Thyroid gland (tissue), 4 donors: ENCODE measurements at places on chromosomes 13 and 19.

- H3K4me1 ChIP-seq = peaks cover 8% of the 10 kb centered on the region
- H3K27ac ChIP-seq = no peak within 1 kb of the TSS
- no peaks in the 10 kb centered on the region for H3K27me3 ChIP-seq
- DNase-seq = no peak
- no peaks in the 10 kb centered on the region for H3K36me3 ChIP-seq
- no peak within 1 kb of the TSS for H3K4me3 ChIP-seq
Observed at GRCh38 chr19:38773469-38774177, at the start of gene LGALS7. Gene LGALS7, minus strand, starts transcription at chr19:38773517. Its CDS starts 25 bp downstream, at chr19:38773492.

DNA sequence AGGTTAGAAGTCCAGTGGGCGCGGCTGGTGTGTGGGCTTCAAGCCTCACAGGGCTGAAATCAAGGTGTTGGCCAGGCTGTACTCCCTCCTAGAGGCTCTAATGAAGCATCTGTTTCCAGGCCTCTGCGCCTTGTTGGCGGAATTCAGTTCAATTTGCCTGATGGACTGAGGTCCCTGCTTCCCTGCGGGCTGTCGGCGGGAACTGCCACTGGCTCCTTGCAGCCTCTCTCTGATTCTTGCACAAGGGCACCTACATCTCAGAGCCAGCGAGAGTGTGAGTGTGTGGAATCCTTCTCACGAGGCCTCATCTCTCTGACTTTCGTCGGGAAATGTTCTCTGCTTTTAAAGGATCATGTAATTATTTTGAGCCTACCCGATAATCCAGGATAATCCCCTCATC is 128.6 kb downstream of the DLEU7 start:
- no peak for DNase-seq
- H3K4me3 ChIP-seq = no peak overlapping the region
- no peak overlapping the region for H3K27ac ChIP-seq
- H3K36me3 ChIP-seq = no peaks in the 10 kb centered on the region
- H3K4me1 ChIP-seq = no peaks in the 10 kb centered on the region
- no peaks in the 10 kb centered on the region for H3K27me3 ChIP-seq

GRCh38 chr13:77013853-77014542 is 13.0 kb downstream of the FBXL3 start:
- H3K27me3 ChIP-seq = no peaks in the 10 kb centered on the region
- H3K4me1 ChIP-seq = peaks cover 46% of the 10 kb centered on the region
- H3K27ac ChIP-seq = peak overlapping the region; percentile 34
- no peak overlapping the region for H3K4me3 ChIP-seq

DNA sequence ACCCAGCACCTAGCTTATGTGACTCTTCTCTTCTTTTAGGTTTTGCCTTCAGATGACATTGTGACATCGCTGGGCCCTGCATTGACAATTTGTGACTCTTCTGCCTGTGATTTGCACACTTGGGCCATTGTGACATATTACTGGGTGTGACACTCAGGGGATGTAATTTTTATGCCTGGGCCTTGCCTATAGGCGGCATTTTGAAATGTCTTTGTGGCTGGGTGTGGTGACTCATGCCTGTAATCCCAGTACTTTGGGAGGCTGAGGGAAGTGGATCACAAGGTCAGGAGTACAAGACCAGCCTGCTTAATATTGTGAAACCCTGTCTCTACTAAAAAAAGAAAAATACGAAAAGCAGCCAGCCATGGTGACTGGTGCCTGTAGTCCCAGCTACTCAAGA is 28.4 kb upstream of the ZNF681 start:
- no peak for DNase-seq
- no peaks in the 10 kb centered on the region for H3K27me3 ChIP-seq
- H3K4me3 ChIP-seq = no peak overlapping the region

GRCh38 chr13:93539914-93540313 is 313.3 kb downstream of the GPC6 start:
- H3K4me1 ChIP-seq = no peaks in the 10 kb centered on the region
- H3K36me3 ChIP-seq = no peaks in the 10 kb centered on the region
- H3K27me3 ChIP-seq = no peaks in the 10 kb centered on the region
- H3K4me3 ChIP-seq = no peak overlapping the region
- DNase-seq = no peak
- H3K27ac ChIP-seq = no peak overlapping the region

DNA sequence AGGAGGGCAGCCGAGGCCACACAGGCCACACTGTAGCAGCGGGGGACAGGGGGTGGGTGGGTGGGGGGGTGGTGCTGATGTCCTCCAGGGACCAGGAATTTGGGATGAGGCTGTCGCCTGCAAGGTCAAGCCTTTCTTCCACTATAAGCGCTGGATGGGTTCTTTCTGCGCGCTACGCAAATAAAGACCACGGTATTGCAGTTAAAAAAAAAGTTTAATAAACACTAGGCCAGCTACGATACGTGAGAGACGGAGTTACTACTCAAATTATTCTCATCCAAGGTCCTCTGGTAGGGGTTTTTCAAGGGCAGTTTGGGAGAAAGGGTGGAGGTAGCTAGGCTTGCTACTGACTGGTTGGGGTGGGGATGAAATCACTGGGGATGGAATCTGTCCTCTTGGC is 508 bp upstream of the ZNF44 start:
- peak overlapping the region; percentile 99 for H3K4me3 ChIP-seq
- no peaks in the 10 kb centered on the region for H3K27me3 ChIP-seq
- peak overlapping the region; percentile 82 for H3K27ac ChIP-seq
- peaks cover 19% of the 10 kb centered on the region for H3K4me1 ChIP-seq

GRCh38 chr19:10043286-10043927 is 30.1 kb downstream of the RDH8 start:
- no peak for DNase-seq
- H3K27ac ChIP-seq = no peak overlapping the region
- no peak overlapping the region for H3K4me3 ChIP-seq
- no peaks in the 10 kb centered on the region for H3K4me1 ChIP-seq
- H3K36me3 ChIP-seq = no peaks in the 10 kb centered on the region

DNA sequence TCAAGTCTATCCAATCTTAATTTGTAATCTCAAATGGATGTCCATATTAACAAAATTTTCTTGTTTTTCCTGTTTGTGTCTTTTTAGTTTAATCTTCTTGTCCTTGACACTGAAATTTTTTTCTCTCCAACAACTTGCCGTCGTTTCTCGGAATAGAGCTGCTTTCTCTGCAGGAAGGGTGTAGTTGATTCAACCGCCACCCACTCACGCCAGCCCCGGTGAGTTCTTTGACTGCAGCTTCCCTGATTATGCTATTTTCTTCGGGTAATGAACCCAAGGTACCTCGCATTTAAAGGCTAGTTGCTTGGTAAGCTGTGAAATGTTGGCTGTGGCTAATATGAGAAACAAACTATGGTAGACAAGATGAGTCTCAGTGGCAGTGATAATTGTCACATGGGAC is 72.2 kb downstream of the DPRX start:
- no peaks in the 10 kb centered on the region for H3K27me3 ChIP-seq
- no peak for DNase-seq
- no peak overlapping the region for H3K27ac ChIP-seq
- no peak overlapping the region for H3K4me3 ChIP-seq
- H3K4me1 ChIP-seq = no peaks in the 10 kb centered on the region

- peaks cover 14% of the 10 kb centered on the region for H3K4me1 ChIP-seq
- H3K27ac ChIP-seq = peak overlapping the region; percentile 72
- H3K27me3 ChIP-seq = no peaks in the 10 kb centered on the region
Observed at GRCh38 chr19:51366389-51367254, 434 bp upstream of the ETFB start.

- peaks cover 46% of the 10 kb centered on the region for H3K4me1 ChIP-seq
- no peak overlapping the region for H3K4me3 ChIP-seq
- H3K36me3 ChIP-seq = no peaks in the 10 kb centered on the region
- no peak overlapping the region for H3K27ac ChIP-seq
Observed at GRCh38 chr19:10416083-10416379, 4.3 kb upstream of the PDE4A start.

DNA sequence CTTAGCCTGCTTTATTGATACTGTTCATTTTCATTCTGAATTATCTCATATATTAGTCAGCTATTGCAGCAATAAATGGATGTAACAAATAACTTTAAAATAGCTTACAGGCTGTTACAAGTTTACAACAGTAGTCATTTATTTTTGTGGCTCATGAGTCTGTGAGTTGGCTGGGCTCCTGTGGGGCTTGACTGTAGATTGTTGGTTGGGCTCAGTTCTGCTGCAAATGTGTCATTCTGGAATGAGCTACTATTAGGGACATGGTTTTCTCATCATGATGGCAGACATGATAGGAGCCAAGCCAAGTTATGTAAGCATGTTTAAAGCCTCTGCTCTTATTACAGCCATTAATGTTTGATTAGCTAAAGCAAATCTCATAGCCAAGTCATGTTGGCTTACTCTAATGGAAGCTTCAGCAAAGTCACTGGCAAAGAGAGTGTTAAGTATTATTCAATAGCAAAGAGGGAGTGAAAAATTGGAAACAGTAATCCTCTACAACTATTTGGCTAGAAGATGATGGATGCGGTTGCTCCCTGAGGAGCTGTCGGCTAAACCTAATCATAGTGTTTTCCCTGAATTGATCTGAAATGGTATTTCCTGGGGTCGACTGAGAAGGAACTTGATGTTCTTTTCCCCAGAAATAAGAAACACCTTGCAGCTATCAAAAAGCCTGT is 391.3 kb downstream of the TDRD3 start:
- no peak overlapping the region for H3K27ac ChIP-seq
- no peaks in the 10 kb centered on the region for H3K36me3 ChIP-seq
- no peak for DNase-seq

DNA sequence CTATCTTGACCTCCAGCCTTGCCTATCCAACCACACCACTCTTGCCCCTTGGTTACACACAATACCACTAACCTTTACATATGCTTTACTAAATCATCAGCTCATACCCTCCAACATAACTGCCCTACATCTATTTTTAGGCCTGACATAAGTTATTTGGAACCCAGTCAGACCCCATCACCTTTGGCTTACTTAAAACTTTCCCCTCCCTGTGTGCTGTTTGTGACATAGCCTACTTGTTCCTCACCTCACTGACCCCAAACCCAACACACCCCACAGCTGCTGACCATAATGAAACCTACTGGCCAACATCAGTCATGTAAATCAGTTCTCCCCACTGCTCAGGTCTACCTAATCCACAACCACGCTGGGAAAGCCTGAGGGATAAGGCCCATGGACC is 4.9 kb downstream of the ZNF266 start:
- H3K4me3 ChIP-seq = no peak overlapping the region
- DNase-seq = no peak
- H3K4me1 ChIP-seq = peaks cover 11% of the 10 kb centered on the region
- H3K27me3 ChIP-seq = no peaks in the 10 kb centered on the region
- peaks cover 21% of the 10 kb centered on the region for H3K36me3 ChIP-seq

- DNase-seq = no peak
- H3K4me3 ChIP-seq = no peak overlapping the region
- H3K36me3 ChIP-seq = no peaks in the 10 kb centered on the region
Observed at GRCh38 chr13:77702366-77702765, 4.9 kb downstream of the SLAIN1 start.

DNA sequence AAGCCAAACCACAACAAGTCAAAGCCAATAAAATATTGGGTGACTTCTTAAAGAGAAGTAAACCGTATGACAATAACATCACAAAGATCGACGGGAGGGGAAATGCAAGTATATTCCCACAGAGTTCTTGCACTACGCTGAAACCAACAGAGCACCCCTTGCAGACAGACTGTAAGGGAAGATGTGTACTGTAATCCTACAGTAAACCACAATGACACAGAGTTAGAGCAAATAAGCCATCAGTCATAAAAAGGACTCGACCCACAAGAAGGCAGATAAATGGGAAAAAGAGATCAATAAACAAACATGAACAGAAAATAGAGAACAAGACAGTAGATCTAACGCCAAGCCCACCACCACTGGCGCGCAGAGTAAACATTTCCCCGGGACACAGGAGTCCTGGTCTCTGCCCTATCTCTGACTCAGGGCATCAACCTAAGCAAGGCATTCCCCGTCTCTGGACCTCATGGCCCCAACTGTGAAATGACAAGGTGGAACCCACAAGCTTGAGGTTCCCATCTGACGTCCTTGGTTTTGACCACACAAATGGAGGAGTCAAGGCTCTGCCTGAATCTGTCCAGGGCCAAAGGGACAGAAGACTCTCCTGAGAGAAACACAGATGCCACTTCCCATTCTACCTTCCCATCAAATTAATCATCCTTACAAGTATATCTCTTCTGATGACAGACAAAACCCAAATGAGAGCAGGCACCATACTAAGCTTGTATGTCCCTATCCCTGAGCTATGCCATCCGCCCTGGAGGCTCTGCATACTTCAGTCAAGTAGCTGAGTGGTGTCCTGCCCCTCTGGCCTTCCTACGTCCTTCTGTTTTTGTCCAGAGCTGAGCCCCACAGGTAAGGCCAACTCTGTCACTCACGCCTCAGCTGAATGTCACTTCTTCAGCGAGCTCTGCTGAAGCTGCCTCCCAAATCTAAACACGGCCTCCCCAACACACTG is 15.0 kb downstream of the SAFB2 start:
- H3K4me3 ChIP-seq = no peak overlapping the region
- peak overlapping the region; percentile 60 for H3K27ac ChIP-seq
- peaks cover 14% of the 10 kb centered on the region for H3K4me1 ChIP-seq

- peaks cover 34% of the 10 kb centered on the region for H3K36me3 ChIP-seq
- H3K27ac ChIP-seq = no peak overlapping the region
- no peak for DNase-seq
- no peaks in the 10 kb centered on the region for H3K4me1 ChIP-seq
Observed at GRCh38 chr19:36939153-36939552, 23.0 kb downstream of the ZNF568 start.

DNA sequence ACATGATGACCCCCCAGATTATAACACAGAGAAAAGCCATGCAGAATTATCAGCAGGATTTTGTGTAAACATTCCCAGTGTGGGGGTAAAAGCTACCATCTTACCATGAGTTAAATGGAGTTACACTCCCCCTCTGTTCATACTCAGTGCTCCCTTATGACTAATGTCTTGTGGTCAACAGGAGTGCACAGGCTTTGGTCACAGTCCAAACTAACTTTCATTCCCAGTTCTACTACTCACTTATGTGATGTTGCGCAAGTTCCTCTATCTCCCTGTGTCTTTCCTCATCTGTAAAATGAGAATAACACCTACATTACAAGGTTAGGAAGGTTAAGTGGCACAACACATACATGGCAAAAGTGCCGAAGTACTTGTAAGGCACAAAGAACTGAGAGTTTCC is 277.9 kb downstream of the RBM26 start:
- H3K27ac ChIP-seq = no peak overlapping the region
- no peak for DNase-seq
- H3K4me3 ChIP-seq = no peak overlapping the region
- H3K4me1 ChIP-seq = no peaks in the 10 kb centered on the region
- no peaks in the 10 kb centered on the region for H3K36me3 ChIP-seq

DNA sequence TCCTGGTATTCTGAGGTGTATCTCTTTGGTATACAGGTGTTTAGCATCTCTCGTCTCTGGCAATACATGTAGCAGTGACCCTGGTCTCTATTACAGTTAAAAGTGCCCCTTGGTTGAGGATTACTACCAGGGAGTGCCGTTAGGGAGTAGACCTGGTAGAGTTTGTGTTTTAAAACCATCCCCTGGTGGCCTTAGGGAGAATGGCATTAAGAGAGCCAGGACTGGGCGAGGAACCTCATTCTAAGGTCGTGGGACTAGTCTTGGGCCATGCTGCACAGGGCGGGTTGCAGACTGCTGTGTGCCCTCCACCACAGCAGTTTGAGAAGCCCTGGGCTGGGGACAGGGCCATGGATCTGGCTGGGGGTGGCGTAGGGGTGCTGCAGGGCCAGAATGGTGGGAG is 35.0 kb downstream of the B3GLCT start:
- no peaks in the 10 kb centered on the region for H3K4me1 ChIP-seq
- no peaks in the 10 kb centered on the region for H3K36me3 ChIP-seq
- H3K4me3 ChIP-seq = no peak overlapping the region
- H3K27me3 ChIP-seq = no peaks in the 10 kb centered on the region
- DNase-seq = no peak
